Cardiac fibroblast (primary cell): ENCODE measurements at places on chromosomes 4 and X.

- DNase-seq, result no peak
Observed at GRCh38 chr4:41327770-41328169, 71.0 kb downstream of the UCHL1 start.

- DNase-seq, result peak; percentile 5
Observed at GRCh38 chr4:143555676-143556075, 42.2 kb downstream of the SMARCA5 start.

- no peak for DNase-seq
Observed at GRCh38 chr4:41476310-41476885, 61.6 kb upstream of the LIMCH1 start.

GRCh38 chr4:185210102-185210981, 944 bp downstream of the SNX25 start:
- peak; percentile 67 for DNase-seq

DNA sequence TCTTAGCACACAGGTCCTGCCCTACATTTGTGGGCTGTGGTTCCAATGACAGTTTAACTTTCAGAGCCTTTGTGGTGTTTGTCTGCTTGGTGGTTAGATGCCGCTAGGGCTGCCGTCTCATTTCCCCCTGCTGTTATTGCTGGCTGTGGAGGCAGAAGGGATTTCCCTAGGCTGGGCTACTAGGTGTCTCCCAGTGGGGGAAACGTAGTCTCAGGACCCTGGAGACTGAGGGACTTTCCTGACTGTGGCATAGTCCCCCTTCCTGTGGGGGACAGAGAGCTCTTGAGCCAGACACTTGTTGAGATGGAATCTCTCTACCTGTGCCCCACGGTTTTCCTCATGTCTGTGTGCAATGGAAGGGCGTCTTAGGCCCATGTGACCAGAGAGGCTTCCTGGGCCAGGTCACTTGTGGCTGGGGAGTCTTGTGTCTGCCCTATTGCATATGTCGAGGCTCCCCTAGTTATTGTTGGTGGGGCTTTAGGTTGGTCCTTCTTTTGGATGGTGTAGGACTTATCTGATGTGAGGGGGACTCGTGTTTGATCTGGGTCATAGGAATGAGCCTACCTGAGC, 68.2 kb downstream of the ARHGAP10 start:
- no peak for DNase-seq

GRCh38 chrX:39504850-39505259, 592.9 kb downstream of the BCOR start:
- peak; percentile 16 for DNase-seq

DNA sequence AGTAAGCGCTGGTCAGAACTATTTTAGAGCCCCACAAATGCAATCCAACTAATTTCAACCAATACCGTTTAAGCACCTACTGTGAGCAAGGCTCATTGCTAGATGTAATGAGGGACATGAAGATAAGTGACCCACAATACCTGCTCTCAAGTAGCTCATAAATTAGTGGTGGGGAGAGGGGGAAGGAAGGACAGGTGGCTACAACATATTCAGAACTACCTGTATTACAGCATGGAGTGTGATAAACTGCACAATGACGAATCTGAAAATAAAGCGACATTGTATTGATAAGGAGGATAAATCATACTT, 311.6 kb upstream of the DIAPH2 start:
- no peak for DNase-seq

GRCh38 chr4:43716721-43717395, 731.8 kb downstream of the KCTD8 start:
- DNase-seq, result no peak

- DNase-seq, result no peak
Observed at GRCh38 chr4:137360761-137361160, 171.5 kb downstream of the PCDH18 start.
